ENCODE measurements at places on chromosomes 1 and 21.

GRCh38 chr1:234495231-234495990 is 16.4 kb upstream of the TARBP1 start:
- no peak for DNase-seq

DNA sequence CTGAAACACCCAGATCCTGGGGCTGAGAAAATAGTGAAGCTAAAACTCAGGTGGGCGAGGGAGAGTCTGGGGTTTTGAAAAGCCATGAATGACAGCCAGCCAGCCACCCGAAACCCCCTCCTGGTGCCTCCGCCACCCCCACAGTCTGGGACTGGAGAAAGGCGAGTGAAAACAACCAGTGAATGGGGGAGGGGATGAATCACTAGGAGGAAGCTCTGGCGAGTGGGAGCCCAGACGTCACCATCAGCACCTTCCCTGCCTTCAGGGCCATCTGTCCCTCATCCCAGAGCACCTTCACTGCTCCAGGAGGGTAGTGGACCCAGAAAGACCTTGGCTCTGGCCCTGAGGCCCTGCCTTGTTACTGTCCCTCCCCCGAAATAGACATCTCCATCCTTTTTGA is 9.2 kb downstream of the RORC start:
- no peak for DNase-seq

GRCh38 chr1:33515607-33516006 is 43.2 kb downstream of the ZSCAN20 start:
- DNase-seq, result no peak

GRCh38 chr1:81670286-81670685 is 130.4 kb upstream of the ADGRL2 start:
- no peak for DNase-seq

DNA sequence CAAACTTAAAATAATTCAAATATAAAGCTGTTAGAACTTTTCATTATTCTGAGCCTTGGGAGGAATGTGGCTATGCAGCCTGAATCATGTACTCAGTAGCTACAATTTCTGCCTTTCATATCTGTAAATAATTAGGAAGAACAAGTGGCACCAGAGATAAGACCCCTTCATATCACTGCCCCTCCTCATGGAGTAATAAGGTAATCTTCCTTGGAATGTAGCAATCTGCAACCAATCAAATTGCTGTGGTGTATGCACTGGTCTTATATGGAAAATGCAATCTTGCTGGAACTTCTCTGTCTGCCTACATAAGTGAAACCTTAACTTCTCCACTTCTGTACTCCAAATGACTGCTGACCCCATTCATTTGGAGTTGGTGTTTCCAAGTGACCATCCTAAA is 104.4 kb upstream of the VANGL1 start:
- DNase-seq, result no peak

- DNase-seq, result no peak
Observed at GRCh38 chr21:46639489-46640386, 4.3 kb downstream of the PRMT2 start.

DNA sequence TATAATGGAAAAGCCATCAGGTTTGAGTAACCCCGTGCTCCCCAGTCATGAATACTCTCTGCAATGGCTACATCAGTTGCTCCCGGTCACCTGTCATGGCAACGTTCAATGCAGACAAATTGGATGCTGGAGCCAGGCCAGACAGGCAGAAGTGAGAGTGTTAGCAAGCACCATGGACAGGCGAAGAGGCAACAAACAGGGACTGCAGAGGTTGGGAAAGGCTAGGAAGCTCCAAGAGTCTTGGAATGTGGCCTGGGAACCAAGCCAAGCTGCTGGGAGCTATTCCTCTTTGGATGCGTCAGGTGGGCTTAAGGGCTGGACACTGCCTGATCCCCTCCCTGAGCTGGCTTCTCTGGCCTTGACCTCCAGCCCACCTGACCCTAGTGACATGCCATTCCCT is 102.9 kb downstream of the ACTL8 start:
- DNase-seq, result no peak

DNA sequence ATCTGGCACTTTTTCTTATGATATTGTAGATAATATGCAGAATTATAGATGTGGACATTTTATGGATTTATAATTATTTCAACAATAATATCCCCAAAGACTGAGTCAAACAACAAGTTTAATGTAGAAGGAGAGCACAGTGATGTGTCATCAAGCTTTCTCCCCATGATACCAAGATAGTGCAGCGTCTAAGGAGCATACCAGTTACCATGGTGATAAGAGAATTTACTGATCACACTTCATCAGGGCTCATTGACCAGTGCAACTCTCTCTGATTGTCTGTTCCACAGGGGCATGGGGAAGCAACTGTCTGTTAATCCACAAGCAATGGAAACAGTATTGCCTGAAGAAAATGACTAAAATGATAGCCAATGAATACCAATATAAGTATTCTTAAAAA is 209.6 kb upstream of the DPYD start:
- no peak for DNase-seq

DNA sequence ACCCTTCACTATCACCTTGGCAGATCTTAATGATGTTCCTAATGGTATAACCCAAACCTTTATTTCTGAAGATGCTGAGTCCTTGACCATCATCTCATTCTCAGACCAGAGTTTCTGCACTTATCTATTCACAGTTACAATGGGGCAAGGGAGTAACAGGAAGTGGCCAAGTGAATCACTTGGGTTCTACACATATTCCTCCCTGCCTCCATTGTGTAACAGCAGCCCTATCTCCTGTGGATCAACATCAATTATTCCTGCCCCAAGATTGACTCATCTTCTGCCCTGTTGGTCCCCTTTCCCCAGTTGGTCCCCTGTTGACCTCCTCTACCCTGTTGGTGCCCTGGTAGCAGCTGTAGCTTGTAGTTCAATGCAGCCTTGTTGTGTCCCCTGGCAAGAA is 10.3 kb upstream of the S100A7 start:
- no peak for DNase-seq

- DNase-seq, result no peak
Observed at GRCh38 chr1:93114391-93114790, 35.3 kb downstream of the MTF2 start.

- no peak for DNase-seq
Observed at GRCh38 chr21:35850542-35851103, 209.7 kb downstream of the SETD4 start.

DNA sequence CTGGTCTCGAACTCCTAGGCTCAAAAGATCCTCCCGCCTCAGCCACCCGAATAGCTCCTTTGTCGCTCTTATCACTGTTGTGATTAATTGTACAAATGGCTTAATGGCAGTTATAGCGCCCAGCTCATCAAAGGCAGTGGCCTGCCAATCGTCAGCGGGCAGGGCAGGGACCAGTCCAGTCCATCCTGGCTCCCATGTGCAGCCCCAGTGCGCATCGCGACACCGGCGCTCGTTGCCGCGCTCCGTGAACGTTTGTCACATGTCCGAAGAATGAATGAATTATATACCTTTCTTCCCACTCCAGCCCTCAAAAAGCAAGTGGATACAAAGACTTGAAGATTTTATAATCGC is 18.4 kb downstream of the MTX1 start:
- DNase-seq, result peak; percentile 41

DNA sequence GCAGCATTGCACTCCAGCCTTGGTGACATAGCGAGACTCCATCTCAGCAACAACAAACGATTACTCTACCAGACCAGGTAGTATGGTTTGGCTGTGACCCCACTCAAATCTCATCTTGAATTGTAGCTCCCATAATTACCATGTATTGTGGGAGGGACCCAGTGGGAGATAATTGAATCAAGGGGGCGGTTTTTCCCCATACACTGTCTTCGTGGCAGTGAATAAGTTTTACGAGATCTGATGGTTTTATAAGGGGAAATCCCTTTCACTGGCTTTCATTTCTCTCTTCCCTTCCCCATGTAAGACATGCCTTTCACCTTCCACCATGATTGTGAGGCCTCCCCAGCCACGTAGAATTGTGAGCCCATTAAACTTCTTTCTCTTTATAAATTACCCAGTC is 66.0 kb downstream of the BACE2 start:
- DNase-seq, result no peak

- no peak for DNase-seq
Observed at GRCh38 chr21:33029385-33029921, 3.7 kb downstream of the OLIG2 start.

GRCh38 chr21:42291751-42292562 is 23.3 kb downstream of the TFF3 start:
- no peak for DNase-seq

DNA sequence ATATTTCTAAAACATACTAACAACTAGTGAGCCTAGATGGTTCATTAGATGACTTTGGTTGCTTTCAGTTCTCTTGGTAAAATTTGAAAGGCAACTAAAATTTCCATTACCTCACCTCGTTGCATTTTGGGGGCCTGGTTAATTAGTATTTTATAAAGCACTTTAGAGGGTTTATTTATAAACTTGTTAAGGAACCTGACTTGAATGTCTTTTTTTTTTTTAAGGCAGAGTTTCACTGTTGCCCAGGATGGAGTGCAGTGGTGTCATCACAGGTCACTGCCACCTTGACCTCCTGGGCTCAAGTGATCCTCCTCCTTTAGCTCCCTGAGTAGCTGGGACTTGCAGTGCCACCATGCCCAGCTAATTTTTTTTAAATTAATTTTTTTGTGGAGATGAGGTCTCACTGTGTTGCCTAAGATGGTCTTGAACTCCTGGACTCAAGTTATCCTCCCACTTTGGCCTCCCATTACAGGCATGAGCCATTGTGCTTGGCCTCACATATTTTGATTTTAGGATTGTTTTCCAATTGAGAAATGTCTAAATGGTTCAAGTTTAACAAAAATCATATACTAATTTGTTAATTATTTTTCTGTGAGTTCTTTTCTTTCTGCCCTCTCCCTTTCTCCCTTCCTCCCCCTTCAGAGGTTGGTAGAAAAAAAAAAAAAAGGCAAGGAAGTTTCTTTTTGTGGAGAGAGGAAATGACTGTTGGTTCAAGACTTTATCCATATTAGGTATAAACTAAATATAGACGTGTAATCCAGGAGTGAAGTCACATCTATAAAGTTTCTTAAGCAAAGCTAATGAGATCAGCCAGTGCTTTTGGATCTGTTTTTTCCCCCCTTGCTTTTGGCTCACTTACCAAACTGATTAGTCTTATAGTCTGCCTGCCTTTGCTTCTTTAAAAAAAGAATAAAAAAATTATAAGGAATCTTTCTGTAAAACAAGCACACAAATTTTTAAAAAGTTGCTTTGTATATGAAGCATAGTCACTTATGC is 24.7 kb downstream of the CLIC4 start:
- DNase-seq, result no peak

- DNase-seq, result no peak
Observed at GRCh38 chr1:244082969-244083368, 31.9 kb downstream of the ZBTB18 start.

GRCh38 chr1:227424159-227424680 is 105.9 kb upstream of the CDC42BPA start:
- no peak for DNase-seq

DNA sequence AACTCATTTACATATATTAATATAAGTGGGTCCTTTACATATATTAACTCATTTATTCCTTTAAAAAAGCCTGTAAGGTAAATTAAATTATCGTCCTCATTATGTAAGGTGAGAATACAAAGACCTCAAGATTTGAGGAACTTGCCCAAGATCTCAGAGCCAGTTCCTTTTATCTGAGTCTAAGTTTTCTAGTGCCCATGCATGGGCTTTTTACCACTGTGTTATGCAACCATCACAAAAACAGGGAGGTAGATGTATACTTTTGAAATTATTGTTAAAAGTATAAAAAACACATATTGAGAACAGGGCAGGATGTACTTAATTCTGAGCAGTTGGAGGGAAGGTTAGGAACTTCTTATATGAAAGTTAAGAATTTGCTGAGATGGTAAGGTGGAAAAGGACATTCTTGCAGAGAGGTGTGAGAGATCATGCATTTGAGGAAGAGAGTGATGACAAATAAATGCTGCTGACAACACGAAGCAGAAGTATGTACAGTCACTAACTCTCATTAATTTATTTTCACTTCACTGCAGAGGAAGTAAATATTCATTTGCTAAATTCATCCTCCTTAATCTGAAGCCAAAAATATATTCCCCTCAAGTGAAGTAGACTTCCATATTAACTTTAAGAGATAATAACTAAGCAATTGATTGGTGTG is 28.9 kb upstream of the LYPLAL1 start:
- no peak for DNase-seq

- peak; percentile 2 for DNase-seq
Observed at GRCh38 chr1:53860967-53861411, 22.9 kb upstream of the NDC1 start.

- no peak for DNase-seq
Observed at GRCh38 chr1:37197411-37197810, 163.1 kb upstream of the GRIK3 start.

- DNase-seq, result peak; percentile 93
Observed at GRCh38 chr1:177809819-177810218, 160.0 kb downstream of the SEC16B start.

DNA sequence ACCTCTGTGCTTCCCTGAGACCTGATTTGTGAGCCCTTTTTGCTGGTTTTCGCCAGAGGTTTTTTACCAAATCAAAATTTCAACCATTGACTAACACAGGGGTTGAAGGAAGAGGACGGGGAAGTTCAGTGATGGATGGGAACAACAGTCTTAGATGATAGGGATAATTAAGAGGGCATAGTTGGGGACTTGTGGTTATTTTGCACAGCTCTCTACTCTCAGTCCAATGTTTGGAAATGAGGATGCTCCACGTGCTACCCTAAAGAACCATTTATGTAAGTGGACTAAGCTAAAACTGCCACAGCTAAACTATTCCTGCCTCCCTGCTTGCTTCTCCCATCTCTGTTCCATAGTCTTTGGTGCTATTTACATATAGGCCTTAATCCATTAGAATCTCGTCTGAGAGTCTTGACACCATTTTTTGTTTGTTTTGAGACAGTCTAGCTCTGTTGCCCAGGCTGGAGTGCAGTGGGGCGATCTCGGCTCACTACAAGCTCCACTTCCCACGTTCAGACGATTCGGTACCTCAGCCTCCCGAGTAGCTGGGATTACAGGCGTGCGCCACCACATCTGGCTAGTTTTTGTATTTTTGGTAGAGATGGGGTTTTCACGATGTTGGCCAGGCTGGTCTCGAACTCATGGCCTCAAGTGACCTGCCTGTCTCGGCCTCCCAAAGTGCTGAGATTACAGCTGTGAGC is 684 bp upstream of the MCL1 start:
- no peak for DNase-seq

DNA sequence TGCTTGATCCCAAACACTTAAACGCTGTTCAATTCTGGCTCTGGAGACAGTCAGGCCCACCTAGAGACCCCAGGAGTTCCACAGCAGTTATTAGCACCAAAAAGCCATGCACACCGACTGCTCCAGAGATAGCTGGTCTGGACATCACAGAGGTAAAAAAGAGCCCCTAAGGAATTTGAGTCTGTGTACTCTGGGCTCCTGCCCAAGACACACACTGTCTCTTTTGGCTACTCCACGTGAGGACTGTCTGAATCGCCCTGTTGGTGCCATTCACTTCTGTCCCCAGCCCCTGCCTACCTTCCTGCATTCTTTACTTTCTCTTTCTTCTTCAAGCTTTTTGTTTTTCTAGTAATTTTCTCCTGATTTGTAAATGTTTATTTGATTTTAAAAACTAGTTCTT is 197.4 kb downstream of the ADGRL2 start:
- DNase-seq, result no peak

- DNase-seq, result no peak
Observed at GRCh38 chr21:45555557-45556301, 13.5 kb upstream of the SLC19A1 start.

All from NCI-H187 (cell line).